Fibroblast of skin of left biceps (primary cell): ENCODE measurements at places on chromosomes 12 and 14.

DNA sequence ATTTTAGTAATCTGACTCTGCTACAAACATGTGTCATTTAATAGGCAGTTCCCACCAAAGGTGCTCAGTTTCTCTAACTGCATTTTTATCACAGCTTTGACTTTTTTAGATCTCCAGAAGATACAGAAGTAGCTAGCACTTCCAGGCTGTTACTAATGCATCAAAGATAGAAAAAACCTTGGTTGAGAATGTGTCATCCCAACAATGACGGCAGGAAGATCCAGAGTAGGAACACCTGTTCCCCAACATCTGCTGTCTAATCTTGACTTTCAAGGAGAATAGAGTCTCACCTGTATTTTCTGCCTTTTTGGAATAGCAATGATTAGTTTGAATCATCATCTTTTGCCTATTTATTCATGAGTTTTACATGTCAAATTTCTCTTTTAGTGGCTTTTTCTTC lies 45.0 kb downstream of the ARMH4 start:
- no peak for DNase-seq

DNA sequence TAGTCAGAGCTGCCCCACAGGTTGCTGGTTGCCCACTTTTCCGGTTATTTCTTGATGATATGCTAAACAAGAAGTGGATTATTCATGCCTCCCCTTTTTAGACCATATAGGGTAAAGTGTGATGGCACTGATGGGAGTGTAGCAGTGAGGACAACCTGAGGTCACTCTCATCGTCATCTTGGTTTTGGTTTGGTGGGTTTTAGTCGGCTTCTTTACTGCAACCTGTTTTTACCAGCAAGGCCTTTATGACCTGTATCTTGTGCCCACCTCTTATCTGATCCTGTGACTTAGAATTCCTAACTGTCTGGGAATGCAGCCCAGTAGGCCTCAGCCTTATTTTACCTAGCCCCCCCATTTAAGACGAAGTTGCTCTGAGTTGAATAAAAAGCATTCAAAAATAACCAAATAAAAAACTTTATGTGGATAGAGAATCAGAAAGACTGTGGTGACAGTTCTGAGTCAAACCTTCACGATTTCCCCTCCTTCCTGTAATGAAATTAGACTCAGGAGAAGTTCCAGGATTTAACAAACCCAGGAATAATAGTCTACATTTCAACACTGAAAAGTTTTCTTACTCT lies 144.2 kb downstream of the PAWR start:
- DNase-seq, result no peak

DNA sequence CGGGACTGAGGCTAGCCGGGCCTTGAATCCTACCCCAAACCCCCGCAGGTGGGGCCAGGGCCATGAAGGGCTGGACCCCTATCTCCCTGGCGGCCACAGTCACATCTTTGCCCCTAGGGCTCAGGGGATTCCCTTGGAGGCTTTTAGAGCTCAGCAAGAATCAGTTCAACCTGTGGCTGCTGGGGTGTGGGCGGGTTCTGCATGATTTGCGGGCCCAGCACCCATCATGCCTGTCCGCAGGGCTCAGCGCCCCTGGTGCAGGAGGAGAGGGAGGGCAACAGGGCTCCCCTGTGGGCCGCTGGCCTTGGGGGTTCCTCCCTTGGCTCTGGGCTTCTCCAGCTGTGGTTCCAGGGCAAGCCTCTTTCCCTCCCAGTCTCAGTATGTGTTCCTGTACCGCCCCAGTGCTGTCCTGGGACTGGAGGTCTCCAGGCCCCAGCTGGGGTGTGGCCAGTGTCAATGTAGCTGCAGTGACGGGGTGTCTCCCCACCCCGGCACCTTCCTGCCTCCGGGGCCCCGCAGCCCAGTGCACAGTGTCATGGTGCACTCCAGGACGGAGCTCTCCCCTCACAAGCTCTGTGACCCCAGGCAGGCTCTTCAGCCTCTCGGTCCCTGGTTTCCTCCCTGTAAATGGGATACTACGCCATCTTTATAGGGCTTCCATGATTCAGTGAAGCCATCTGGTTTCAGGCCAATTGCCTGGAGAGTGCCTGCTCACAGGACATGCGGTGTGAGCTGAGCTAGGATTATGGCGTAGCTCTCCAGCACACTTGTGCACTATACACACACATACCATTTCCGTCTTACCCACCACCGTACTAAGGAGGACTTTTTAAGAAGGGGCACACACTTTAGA lies 9.9 kb upstream of the LBHD2 start:
- no peak for DNase-seq

DNA sequence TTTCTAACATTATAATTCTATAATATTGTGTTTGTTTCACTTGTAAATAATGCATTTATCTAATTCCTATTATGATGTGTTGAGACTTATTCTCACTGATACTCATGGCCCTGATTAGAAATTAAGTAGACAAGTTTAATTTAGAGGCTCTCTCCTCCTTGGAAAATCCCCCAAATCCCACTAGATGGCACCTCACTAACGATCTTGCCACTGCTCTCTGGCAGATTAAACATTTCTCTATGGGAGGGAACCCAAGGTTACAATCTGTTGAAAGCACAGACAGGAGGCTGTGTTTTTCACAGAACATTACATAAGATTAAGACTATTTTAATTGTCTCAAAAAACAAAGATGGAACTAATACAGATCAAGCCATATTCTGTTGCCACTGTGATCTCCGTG lies 318.7 kb downstream of the LRFN5 start:
- DNase-seq, result peak; percentile 5

- DNase-seq, result no peak
Measured at GRCh38 chr12:8987163-8987562, 2.2 kb upstream of the KLRG1 start.

GRCh38 chr12:1519642-1520041 lies 74.7 kb downstream of the FBXL14 start:
- DNase-seq, result no peak

DNA sequence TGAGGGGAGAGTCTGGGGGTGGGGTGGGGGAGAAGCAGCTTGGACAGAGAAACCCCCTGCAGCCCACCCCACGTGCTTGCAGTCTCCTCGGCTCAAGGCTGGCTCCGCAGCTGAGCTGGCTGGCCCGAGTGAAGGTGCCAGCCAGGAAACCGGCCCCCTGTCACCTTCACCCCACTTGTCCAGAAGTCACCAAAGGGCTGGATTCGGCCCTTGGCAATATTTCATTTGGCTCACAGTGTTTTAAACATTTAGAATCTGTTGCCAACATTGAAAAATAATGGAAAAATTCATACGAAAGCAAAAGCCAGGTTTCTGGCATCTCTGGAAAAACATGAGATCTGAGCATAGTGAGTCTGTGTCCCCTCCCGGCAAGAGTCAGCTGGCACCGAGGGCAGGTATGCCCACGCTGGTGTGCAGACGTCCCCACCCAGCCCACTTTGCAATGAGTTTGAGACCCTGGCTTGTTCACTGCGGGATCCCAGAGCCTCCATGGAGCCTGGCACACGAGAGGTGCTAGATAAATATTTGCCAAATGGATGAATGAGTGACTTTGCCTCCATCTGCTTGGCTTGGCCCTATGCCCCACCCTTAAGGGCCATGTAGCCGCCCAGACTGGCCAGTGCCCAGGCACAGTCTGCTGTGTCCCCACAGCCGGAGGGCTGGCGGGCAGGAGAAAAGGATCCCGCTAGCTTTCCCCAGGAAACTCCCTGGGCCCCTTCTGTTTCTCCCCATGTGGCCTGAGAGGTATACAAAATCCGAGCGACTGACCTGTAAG lies 18.2 kb downstream of the MSI1 start:
- no peak for DNase-seq

DNA sequence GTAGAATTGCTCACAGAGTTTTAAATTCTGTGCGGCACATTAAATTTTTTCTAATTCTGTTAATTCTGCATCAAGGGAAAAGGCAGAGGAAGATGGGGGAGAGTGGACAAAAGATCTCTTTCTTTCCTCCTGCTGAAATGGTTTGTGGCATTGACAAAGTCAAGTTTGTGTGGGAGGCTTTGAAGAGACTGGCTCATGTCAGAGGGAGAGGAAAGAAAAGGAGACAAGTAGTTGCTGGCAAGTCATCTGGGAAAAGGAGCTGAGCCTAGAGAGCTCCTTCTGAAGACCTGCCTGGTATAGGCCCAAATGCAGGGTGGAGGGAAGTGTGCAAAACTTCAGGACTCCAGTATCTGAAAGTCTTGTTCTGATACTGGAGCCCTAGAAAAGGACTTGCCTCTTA lies 36.3 kb downstream of the TTLL5 start:
- DNase-seq, result no peak

GRCh38 chr12:13383379-13383778 lies 186.9 kb downstream of the EMP1 start:
- no peak for DNase-seq

DNA sequence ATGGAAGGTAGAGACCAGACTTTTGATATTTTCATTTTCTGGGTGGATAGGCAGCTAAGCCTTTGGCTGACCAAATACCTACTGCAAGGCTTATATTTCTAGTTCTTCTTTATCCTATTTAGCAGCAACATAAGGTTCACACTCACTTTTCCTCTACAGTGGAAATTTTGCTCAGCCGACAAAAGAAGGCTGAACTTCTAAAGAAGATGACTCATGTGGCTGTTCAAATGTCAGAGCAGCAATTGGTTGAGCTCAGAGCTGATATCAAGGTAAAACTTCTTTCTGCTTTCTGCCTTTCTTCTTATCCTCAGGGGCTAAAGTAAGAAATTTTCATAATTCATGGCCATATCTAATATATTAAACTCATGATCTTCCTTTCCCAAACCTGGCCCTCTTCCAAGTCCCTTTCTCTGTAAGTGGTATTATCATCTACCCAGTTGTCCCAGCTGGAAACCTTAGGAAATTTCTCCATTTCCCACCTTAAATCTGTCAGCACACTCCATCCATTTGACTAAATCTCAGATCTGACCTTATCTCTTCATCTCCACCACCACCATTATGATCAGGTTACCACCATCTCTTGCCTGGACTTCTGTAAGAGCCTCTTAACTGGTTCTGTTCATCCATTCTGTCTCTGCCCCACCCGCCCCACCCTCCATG lies 19.8 kb upstream of the KCNH3 start:
- DNase-seq, result no peak

- DNase-seq, result no peak
Measured at GRCh38 chr14:51780741-51781140, 79.7 kb upstream of the GNG2 start.

- no peak for DNase-seq
Measured at GRCh38 chr12:2270846-2271245, 218.1 kb downstream of the CACNA1C start.

GRCh38 chr14:68576496-68577244 lies 216.2 kb downstream of the ZFP36L1 start:
- no peak for DNase-seq
